AG09319 (cell line): ENCODE measurements at places on chromosomes 2 and 18.

DNA sequence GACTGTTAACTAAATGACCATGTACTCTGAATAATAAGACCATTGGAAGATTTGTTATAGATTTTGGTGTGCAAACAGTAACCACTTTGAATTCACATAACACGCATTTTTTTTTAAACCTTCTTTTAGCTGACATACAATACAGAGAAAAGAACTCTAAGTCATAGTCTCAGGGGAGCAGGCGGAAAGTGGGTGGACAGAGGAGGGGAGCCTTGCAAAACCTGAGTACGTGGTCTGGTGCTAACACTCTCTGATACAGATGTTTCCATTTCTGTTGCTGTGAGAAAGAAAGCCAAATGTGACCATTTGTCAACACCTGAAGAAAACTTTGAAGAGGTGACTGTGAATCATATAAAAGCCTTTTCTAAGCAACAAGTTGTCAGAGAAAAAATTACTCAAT lies 151.8 kb upstream of the GCFC2 start:
- DNase-seq = no peak

GRCh38 chr2:98778151-98778550 lies 47.2 kb upstream of the MGAT4A start:
- DNase-seq = no peak

GRCh38 chr2:196431957-196432356 lies 207.6 kb upstream of the CCDC150 start:
- DNase-seq = no peak

DNA sequence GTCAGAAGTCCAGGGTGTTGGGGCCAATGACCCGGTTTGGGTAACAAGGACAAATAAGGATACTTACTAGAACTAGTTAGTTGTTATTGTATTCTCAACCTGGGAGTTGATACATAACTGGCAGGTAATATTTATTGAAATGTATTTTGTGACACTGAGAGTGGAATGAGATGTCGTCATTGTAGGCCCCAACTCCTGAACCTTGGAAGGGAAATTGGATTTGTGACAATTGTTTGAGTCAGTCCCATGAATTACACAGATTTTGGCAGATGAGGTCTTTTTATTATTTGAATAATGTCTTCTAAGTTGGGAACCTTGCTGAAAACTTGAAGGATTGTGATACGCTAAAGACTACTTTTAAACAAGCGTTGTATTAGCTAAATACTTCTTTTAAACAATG lies 5.1 kb downstream of the TIMM21 start:
- DNase-seq = no peak
